ENCODE measurements at places on chromosomes 1 and 21. TPM values are rescaled to one million over a fixed set of nuclear protein-coding genes. Genes with fewer than 3 reads are reported as not detected.

Gene RGL1
- 1.7 TPM for total RNA-seq

Gene RAB3B
- total RNA-seq = 0.02 TPM

Gene RYR2
- total RNA-seq = not detected

Gene TRIM67
- not detected for total RNA-seq

Gene THEM5
- not detected for total RNA-seq

Gene FAM177B
- 0.47 TPM for total RNA-seq

Gene ALPL
- total RNA-seq = not detected

Gene CACHD1
- 0.23 TPM for total RNA-seq

GRCh38 chr1:64578270-64578973, 108.5 kb downstream of the CACHD1 start:
- no peak for DNase-seq

GRCh38 chr1:17635811-17636210, 96.3 kb downstream of the ARHGEF10L start:
- DNase-seq = no peak

- no peak for DNase-seq
Observed at GRCh38 chr1:14538335-14538734, 60.1 kb upstream of the KAZN start.

DNA sequence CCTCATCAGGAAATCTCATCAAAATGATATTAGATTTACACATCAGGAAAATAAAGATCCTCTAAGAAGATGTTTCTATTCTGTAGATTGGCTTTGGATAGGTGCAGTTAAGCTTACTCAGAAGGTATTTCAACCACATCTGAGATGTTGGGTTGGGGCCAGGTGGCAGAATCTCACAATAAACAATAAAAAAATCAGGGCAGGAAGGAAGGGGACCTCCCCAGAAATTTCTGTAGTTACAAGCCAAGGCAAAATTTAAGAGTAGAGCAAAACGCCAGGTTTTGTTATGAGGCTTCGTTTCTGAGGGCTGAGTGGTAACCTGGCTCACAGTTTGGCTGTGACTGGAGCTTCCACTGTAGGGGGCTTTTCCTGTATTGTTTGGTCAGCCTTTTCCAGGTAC, 84.8 kb downstream of the HUNK start:
- no peak for DNase-seq

DNA sequence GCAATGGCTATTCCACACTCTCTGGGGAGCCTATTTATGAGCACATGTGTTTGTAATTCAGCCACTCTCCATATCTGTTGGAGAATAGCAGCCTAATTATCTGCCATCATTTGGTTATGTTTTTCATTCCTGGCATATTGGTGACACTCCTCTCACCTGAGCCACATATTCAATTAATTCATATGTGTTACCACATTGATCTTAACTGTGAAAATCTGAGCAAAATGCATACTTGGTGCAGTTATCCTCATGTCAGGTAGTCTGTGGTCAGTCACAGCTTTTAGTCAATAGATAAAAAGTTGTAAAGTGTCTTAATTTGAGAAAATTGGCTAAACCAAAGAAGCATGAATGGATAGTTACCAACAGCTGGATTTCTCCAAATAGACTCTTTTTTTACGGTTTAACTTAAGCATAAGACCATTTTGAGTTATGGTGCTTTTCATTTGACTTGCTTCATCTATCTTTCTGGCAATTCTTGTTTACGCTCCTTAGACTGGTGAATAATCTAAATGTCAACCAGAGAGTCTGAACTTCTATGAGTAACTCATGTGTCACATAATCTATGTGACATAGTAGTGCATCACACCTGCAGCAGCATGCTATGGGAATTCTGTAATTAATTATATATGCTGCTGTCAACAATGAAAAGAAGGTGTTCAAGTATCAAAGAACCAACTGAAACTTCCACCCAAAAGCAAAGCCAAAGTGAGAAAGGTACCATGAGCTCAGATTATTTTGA, 187.7 kb upstream of the SGIP1 start:
- DNase-seq = no peak

- no peak for DNase-seq
Observed at GRCh38 chr1:40803447-40803846, 19.9 kb downstream of the KCNQ4 start.

DNA sequence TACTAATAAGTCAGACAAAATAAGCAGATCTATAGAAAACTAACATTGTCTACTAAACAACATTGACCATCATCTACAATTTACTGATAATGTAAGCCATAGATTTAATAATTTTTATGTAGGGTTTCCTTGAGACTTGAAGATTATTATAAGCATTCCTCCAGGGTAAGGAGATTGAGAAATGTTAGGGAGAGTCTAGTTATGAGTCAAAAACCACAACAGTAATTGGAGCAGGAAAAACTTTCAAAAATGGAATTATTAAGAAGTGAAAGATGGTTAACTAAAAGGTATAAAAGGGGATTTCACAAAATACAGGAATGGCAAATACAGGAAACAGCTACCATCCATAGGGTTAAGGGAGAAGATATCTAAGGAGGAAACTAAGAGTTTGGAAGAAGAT, 12.4 kb upstream of the UHMK1 start:
- no peak for DNase-seq

DNA sequence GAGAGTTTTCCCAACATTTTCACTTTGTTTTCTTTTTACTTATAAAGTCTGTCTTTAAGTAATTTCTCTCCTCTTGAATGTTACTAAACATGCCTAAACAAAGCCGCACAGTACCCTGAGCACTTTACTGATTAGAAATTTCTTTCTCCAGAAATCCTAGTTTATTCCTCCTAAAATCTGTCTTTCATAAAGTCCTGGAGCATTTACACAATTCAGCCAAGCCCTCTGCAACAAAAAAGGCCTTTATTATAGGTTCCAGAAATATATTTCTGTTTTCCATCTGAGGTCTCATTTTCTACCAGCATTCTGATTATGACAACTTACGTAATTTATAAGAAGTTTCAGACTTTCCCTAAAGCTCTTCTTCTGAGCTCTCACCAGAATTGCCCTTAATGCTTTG, 549.5 kb upstream of the OLFM3 start:
- DNase-seq = no peak

- DNase-seq = no peak
Observed at GRCh38 chr1:203926025-203926540, 64.7 kb downstream of the SNRPE start.

GRCh38 chr1:87394513-87394912, 65.8 kb downstream of the LMO4 start:
- DNase-seq = peak; percentile 37

DNA sequence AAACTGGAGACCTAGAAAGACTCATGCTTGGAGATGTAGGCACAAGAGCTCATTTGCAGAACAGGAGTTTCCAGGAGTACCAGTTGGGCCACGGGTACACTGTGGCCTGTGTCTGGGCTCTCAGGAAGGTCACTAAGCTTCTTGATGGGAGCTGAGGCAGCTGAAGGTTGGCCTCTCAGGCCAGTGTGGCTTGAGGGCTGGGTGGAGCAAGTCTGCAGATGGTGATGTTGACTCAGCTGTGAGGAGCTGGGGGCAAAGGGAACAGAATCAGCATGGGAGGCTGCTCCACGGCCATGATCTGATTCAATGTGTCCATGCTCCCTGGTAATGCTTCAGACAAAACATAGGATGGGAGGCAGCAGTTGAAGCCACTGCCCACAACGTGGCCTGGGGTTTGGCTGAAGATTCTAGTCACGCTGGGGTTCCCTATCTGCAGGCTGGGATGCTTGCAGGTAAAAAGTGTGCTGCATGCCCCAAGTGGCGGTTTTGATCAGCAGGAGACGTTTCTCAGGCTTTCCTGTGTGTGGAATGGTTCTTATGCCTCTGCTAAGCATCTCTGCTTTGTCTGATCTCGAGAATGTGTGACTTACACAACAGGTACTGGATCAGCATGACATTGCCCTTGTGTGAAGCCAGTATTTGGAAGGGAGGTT, 15.4 kb upstream of the TENT5C start:
- DNase-seq = no peak

DNA sequence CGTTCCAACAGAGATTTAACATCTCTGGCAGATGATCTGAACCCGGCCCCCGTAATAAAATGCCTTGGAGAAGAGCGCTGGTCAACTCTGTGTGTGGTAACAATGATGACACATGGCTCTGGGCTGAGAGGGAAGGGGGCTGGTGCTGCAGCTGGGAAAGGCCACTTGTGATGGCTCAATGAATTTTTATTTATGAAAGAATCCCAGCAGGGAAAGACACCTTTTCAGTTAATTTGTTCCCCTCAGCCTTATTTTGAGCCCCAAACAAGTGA, 59.4 kb downstream of the SYT6 start:
- no peak for DNase-seq

DNA sequence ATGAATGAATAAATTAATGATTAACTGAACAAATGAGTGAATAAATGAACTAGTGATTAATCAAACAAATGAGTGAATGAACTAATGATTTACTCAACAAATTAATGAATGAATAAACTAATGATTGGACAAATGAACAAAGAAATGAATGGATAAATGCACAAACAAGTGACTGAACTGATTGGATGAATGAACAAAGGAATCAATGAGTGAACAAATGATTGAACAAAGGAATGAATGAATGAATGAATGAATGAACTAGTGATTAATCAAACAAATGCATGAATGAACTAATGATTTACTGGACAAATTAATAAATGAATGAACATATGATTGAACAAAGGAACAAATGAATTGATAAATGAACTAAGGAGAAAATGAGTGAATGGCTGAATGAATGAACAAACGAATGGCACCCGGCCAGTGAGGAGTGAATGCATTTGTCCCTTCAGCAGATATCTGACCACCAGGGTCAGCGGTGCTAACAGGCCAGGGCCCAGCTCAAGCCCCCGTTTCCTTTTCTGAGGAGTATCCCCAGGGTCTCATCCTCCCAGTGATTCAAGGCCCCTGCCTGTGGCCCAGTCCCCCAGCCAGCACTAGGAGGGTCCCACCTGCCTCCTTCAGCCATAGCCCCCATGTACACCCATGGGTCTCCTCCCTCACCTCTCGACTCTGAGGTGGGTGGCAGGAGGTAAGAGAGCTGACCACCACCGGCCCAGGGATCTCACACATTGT, 49.9 kb downstream of the WNT9A start:
- DNase-seq = no peak

GRCh38 chr1:59738591-59739015, 76.1 kb upstream of the HOOK1 start:
- no peak for DNase-seq

DNA sequence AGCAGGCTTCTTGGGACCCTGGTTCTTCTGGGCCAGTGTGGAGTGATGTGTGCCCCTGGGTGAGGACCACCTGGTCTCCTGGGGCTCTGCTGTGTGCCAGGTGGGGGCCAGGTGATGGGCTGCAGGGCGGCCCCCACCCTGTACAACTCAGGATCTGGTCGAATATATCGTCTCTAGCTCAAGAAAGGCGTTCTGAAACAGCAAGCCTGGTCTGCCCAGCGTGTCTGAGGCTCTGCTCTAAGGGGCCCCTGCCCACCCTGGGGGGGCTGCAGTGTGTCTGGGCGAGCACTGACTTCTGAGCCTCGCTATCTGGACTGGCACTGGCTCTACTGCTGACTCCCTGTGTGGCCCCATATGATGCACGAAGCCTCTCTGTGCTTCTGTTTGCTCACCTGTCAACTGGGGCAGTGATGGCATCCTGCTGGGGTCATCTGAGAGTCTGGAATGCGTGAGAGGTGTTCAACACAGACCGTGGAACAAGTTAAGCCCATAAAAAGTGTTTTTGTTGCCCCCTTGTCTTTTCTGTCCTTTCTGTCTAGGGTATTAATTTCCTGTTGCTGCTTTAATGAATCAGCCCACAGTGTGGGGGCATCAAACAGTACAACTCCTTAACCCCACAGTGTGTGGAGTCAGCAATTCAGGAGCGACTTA, 56.0 kb upstream of the TRAPPC10 start:
- DNase-seq = no peak

DNA sequence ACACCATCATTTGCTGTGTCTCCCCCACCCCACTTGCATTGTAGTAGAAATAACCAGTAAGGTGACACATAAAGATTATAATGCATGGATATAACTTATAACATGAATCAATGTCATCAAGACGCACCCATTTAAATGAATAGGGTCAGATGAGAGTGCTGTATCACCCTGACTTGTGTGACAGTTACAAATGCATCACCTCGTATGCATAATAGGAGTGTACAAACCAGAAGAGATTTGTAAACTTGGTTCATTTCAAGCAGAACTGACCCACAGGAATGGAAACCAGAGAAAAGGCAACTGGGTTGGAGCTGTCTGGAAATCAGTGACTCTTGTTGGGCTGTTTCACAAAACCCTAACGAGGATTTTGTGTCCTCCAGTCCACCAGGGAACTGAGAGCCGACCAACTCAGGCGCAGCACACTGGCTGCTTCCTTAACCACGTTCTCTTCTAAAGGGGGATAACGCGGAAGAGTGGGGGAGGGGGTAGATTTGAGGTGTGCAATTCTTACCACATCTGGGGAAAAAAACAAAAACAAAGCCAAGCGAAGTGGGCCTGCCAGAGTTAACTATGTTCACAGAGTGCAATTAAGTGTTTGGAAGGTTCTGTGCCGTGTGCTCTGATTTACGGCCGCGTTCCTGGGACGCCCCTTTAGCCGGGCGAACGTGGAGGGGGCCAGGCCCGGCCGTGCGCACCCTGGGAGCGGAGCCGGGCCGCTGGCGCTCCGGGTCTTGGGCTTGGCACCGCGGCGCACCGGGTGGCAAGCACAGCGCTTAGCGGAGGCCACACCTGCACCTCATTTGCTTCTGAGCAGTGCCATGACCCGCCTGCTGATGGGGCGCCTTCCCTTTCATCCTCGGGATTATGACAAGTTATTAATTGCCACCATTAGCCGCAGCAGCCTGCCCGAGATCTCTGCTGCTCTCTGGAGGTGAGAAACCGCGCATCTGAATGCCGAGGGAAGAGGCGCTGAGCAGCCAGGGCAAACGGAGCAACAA, 248.8 kb upstream of the FOXD3 start:
- DNase-seq = no peak

- no peak for DNase-seq
Observed at GRCh38 chr1:221756830-221757551, 15.1 kb upstream of the DUSP10 start.

- DNase-seq = peak; percentile 79
Observed at GRCh38 chr1:204493145-204493983, 1.2 kb downstream of the PIK3C2B start.

- DNase-seq = peak; percentile 84
Observed at GRCh38 chr1:117754061-117754969, 148.5 kb downstream of the TENT5C start.

DNA sequence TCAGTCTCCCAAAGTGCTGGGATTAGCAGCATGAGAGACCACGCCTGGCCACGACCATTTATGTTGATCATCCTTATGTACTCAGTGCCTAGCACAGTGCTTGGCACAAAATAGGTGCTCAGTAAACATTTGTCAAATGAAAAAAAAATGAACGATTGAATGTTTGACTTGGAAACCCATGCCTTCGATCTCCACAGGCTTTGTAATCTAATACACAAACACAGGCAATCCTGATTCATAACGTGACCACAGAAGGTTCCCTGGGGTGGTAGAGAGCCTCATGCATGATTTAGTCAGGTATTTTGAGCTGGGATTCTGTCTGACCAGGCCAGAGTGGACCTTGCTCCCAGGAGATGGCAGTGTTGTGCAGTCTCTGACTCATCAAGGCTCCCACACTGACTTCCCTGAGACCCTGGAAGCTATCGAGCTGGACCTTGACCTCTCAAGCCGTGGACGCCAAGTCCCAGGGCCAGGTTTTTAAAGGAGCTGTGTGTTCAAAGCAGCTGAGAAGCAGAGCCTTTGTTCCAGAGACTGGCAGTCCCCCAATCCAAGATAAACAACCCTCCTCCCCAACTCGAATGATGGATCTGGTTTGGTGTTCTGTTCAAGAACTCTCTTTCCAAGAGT, 81.1 kb downstream of the PGM1 start:
- no peak for DNase-seq

- no peak for DNase-seq
Observed at GRCh38 chr1:151843398-151843797, 3.8 kb upstream of the C2CD4D start.
